ENCODE measurements at places on chromosomes 6 and 20. TPM values are rescaled to one million over a fixed set of nuclear protein-coding genes. Genes with fewer than 3 reads are reported as not detected.

GRCh38 chr20:8287340-8287739, 155.3 kb downstream of the PLCB1 start:
- DNase-seq = no peak

DNA sequence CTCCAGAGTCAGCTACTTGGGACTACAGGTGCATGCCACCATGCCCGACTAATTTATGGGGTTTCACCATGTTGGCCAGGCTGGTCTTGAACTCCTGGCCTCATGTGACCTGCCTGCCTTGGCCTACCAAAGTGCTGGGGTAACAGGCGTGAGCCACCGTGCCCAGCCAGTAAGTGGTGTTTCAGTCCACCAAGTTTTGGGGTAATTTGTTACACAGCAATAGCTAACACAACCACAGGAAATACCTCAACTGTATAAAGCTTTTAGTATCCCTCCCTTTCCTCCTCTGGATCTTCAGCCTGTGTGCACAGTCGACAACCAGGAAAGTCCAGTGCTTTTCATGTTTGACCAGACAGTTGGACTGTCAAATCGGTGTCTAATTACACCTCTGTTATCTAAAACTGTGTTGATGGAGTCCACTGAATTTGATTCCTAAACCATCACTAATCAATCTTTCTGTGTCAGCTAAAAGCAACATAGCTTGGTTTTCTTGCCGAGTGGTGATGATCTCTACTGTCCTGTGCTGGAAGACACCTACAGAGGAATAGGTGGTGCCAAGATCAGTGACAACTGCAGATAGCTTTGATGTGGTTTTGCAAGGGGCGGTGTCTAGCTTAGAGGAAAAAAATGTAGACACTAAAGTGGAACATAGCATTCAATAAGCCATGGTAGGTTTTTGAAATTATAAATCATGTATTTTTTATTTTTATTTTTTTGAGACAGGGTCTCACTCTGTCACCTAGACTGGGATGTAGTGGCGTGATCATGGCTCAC, 22.2 kb upstream of the ZBTB2 start:
- DNase-seq = peak; percentile 8

DNA sequence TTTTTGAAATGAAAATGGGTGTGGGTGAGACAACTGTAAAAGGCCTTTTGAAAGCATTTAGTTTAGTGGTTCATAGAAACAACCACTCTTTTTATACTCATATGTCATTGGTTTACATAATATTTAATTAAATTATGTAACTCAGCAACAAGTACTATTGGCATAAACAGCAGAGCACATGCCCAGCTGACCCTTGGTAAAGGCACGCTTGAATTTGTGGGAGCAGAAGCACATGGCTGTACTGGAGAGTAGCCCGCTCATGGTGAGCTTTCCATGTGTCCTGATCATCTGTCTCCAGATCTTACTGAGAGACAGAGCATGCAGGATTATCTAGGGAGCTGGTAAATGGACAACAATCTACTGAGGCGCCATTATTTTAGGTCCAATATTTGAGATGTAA, 17.1 kb upstream of the KLHL31 start:
- DNase-seq = no peak

DNA sequence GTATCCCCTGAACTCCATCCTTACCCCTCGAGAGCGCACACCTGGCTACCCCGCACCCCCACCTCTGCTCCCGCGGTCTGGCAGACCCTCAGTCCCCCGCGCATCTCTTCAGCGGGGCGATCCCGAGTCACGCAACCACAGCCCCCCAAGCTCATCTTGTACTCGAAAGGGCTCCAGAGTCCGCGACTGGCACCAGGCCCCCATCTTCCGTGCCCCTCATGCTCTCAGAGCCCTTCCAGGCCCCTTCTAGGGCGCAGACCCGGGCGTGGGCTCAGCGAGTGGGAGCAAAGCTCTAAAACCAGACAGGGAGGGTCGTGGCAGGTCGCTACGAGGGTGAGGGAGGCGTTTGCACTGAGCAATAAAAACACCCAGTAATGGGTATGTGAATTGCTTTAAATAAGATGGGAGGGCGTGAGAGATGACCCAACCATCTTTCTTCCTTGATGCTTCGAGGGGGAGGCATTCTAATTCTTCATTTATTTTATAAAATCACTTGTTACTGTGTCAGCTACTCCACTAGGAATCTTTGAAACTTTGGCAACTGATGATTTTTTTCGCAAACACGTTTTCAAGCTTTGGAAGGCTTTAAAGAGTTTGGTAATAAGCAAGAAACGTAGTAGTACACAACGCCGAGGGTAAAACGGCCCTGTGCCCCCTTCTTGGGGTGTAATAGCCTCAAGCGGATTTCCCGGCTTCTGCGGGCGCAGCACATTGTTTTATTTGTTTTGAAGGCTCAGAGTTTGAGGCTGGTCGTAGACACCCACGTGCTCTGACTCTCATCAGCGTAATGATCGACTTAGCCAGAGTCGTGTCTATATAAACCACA, 42.6 kb upstream of the SUPT3H start:
- DNase-seq = peak; percentile 47

- DNase-seq = no peak
Observed at GRCh38 chr6:137763886-137764285, 103.2 kb upstream of the TNFAIP3 start.

DNA sequence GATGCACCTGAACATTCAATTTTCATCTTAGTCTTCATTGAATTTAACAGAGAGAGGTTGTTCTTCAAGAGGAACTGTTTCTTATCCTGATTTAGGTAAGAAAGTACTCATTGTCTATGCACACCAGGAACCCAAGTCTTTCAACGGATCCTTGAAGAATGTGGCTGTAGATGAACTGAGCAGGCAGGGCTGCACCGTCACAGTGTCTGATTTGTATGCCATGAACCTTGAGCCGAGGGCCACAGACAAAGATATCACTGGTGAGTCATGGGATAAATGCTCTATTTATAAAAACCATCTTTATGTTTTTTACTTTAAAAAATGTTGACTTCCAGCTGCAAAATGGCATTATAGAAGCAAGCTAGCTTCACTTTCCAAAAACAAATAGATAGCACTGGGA, 10.2 kb downstream of the NQO2 start:
- DNase-seq = no peak

- no peak for DNase-seq
Observed at GRCh38 chr6:156850353-156850752, 73.2 kb downstream of the ARID1B start.

GRCh38 chr20:6026051-6026450, 27.8 kb downstream of the LRRN4 start:
- DNase-seq = no peak

DNA sequence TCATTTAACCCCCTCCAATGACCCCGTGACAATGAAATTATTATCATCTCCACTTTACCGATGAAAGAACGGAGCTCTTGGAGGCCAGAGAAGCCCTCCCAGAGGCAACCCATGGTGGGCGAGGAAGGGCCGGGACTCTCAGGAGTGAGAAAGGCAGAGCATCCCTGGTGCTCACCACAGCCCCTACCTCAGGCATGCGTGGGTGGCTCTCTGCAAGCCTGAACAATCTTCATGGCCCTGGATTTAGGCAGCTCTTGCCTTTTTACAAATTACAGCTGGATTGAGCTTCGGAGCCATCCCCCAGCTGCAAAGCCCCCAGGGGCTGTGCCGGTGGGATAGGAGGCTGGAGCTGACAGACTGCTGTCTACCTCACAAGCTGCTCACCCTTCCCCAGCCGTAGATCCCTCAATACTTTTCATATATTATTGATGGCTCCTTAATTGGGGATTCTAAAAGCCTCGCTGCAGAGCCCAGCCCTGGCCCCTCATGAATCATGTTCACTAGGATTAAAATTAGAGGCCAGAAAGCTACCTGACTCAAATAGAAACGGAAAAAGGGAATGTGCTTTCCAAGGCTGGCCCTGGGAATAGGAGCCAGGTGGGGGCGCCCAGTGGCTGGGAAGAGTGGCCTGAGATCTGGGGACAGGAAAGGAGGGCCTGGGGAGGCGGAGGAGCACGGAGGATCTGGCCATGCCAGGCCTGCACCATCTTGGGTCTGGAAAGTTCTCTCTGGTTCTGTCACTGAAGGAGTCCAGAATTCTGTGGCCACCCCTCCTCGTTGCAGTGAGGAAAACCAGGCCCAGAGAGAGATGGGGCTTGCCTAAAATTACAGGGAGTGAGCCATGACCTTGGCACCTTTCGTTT, 29.1 kb downstream of the CPNE5 start:
- no peak for DNase-seq

DNA sequence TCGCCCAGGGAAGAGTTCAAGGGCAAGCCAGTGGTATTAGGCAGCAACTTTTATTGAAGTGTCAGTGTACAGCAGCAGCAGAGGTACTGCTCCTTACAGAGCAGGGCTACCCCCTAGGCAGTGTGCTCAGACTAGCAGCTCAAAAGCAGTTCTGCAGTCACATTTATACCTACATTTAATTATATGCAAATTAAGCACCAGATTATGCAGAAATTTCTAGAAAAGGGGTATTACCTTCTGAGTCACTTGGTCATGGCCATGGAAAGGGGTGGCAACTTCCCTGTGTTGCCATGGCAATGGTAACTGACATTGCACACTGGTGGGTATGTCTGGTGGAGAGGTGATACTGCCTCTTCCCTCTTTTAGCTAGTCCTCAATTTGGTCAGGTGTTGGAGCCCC, 2.1 kb upstream of the ZKSCAN4 start:
- DNase-seq = no peak

DNA sequence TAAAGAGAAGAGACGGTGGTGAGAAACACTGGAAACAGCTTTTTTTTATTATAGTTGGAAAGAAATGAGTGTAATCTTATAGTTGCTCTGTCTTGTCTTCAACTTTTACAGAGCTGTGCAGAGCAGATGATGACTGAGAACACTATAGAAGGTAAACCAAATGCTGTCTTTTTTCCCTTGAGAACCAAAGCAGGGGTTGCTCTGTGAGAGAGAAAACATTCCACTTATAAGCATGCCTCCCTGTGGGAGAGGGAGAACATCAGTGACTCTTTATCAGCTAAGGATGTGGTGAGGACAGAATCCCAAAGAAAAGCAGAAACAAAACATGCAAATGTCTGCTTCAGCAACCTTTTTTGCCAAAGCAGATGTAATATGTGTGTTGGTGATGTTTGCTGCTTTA, 179.3 kb upstream of the HDDC2 start:
- no peak for DNase-seq

GRCh38 chr6:44671333-44671732, 283.8 kb downstream of the CDC5L start:
- no peak for DNase-seq

DNA sequence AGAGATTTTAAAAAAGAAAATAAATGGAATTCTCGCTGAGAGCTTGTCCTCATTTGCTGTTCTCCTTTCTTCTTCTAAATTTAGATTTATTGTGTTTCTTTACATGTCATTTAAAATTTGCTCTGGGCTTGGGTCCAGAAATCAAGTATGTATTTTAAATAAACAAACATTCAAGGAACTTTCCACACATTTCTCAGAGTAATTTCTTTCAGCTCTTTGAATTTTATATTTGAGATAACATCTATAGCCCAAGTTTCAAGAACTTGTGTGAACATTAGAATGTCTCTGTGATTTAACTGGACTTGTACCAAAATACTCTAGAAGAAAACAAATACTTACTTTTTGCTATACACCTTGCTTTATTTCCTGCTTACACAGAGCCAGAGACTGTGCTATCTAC, 192.3 kb downstream of the TMEM200A start:
- DNase-seq = no peak

- peak; percentile 23 for DNase-seq
Observed at GRCh38 chr20:35305682-35306556, 13.7 kb upstream of the FAM83C start.

DNA sequence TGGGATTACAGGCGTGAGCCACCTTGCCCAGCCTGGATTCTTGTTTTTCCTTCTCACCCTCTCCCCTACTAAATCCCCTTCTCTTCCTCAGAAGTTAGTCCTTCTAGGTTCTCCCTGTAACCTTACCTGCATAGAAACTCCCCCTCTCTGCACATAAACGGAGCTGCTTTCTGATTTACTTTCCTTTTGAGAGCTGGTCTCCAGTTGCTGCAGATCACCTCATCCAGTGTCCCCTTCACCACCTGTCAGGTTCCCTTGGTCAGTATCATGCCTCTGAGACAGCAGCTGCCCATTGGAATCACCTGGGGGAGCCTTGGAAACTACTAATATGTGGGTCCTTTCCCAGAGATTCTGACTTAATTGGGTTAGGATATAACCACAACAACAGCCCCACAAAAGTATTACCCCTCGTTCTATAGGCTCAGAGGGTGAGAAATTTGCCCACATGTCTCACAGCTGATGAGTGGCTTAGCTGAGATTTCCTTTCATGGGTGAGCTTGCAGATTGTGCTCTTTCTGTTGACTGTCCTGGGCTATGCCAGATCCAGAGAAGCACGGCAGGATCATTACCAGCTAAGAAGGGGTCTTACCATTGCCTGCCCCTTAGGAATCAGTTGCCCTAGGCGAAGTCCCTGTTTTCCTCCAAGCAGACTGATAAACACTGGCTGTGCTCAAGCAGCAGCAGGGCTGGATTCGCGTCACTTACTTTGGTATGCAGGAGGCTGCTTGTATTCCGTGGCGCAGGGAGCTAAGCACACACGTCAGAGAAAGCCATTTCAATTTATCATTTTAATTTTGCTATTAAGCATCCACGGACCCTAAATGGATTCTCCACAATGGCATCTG, 51.3 kb downstream of the AKAP12 start:
- DNase-seq = no peak

DNA sequence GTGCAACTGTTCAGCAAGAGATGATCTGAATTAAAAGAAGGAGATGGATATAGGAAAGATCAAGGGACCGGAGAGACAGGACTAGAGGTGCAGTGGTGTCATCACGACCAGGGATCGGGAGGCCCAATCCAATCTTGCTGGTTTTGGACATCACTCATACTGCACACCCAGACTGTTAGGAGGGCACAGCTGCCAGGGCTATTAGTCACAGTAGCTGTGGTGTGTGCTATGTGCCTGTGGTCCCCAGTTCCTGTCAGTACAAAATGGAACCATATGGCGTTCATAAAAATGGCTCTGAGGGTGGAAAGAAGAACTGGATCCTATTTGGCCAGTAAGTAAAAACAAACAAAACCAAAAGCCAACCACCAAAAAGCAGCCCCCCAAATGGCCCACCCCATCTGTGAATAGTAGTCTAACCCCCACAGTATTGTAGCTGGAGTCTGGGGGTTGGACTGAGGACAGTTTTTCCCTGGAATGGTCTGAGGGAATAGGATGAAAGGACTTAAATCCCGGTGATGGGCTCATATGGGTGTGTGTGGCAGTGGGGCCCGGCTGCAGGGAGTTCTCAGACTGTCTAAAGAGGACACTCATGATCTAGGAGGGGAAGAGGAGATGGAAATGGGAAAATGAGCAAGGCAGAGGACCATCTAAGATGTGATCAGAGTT, 9.3 kb upstream of the NNAT start:
- DNase-seq = no peak

- no peak for DNase-seq
Observed at GRCh38 chr6:10128721-10129120, 286.2 kb downstream of the TFAP2A start.

GRCh38 chr6:142385352-142385751, 83.5 kb downstream of the ADGRG6 start:
- no peak for DNase-seq

- DNase-seq = no peak
Observed at GRCh38 chr6:144710207-144710606, 425.1 kb downstream of the UTRN start.

- DNase-seq = no peak
Observed at GRCh38 chr20:16451982-16452381, 121.3 kb downstream of the KIF16B start.

The PMEPA1 gene
- 12.2 TPM for total RNA-seq

The IP6K3 gene
- total RNA-seq = not detected

The REPS1 gene
- 70.0 TPM for total RNA-seq

The DSN1 gene
- 12.6 TPM for total RNA-seq

The PM20D2 gene
- 12.7 TPM for total RNA-seq

The HDAC2 gene
- total RNA-seq = 64.9 TPM

The HCRTR2 gene
- total RNA-seq = not detected

The SLC13A3 gene
- 0.31 TPM for total RNA-seq

The DST gene
- total RNA-seq = 0.74 TPM

The LINC00237 gene
- total RNA-seq = not detected

The CLPSL1 gene
- not detected for total RNA-seq

The PI3 gene
- total RNA-seq = not detected

Measured in naive thymus-derived CD8-positive, alpha-beta T cell (primary cell).